RCC 7860 (cell line): ENCODE measurements at places on chromosomes 13 and 19.

DNA sequence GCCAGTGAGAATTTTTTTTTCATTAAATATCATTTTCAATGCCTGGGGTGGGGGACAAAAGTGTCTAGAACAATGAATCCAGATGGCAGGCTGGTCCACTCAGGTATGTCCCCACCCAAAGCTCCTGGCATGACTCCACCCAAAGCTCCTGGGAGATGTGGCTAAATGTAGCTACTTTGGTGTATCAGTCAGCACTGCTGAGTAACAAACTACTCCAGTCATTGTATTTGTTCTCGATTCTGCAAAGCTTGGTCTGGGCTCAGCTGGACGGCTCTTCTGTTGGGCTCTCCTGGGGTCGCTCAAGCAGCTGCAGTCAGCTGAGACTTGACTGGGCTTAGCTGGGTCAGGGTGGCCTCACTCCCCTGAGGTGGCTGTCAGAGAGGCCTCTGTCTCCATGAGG, 48.5 kb downstream of the CELF5 start:
- DNase-seq, result no peak

GRCh38 chr13:59700281-59700680, 463.4 kb downstream of the DIAPH3 start:
- DNase-seq, result no peak

DNA sequence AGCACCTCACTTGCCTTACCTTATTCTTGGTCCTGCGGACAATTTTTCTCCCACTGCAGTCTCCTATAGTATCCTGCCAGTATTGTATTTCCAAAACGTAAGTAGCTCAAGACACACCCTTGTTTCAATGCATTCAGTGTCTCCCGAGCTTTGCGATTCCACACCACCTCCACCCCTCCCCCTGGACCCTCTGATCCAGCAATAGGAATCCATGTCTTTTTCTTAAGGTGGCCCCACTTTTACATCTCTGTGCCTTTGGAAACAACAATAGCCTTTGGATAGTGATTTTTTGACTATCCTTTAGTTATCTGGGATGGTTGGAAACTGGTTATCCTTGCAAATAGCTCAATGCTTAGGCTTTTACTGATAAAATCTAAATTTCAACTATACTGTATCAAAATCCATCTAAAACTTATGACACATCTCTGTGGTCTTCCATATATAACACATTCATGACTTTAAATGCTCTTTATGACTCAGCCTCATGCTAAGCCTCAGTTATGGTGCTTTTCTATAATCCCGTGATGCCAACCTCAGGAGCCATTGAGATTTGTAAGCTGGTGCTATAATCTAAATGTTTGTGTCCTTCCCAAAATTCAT, 27.1 kb downstream of the FAM216B start:
- no peak for DNase-seq

DNA sequence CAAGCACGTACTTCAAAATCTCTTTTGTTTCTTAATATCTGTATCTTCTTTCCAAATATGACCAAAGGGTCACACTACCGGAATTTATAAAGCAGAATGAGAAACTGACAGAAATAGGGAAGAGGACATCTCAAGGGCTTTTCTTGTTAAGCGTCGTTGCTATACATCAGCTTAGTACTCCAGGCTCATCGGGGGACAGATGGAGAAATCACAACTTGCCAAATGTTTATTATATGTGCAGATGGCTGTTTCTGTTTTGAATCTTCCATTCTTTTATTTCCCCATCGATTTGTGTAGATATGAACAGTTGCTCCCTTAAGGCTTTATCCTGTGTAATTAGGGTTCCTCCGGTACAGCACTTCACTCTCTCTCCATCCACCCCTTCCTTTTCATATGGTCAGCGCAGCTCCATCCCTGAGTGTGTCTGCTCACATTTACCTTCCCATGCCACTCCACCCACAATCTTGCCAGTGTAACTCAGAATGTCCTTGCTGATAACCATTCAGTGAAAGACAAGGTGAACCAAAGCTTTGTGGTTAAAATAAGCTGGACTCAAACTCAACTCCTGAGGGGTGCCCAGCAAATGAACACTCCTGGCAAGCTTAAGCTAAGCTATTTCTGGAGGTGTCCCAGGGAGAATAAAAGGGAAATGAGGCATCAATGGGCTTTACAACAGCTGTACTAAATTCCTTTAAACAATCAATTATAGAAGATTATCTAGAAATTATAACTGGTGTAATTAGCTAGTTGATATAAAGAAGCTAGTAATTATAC, 51.3 kb downstream of the TBC1D4 start:
- no peak for DNase-seq

DNA sequence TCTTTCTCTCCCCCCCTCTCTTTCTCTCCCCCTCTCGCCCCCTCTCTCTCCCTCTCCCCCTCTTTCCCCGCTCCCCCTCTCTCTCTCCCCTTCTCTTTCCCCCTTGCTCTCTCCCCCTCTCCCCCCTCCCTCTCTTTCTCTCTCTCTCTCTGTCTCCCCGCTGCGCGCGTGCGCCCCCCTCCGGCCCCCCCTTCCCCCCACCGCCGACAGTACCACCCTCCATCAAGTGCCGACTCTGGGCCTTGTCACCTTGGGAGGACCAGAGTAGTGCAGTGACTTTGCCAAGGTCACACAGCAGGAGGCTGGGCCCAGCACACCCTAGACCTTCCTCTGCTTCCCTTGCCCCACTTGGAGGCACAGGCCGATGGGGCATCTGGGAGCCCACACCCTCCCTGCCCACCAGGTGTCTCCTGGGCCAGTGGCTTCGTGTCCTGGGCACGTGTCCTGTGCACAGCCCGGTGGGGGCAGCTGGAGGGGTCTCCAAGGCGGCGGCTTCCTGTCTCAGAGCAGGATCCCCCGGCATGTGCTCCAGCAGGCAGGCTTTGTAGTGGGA, 121.6 kb downstream of the KDM4B start:
- DNase-seq, result no peak

GRCh38 chr13:110942248-110942981, 27.5 kb upstream of the ANKRD10 start:
- DNase-seq, result peak; percentile 80

GRCh38 chr19:47745010-47745901, at the start of gene NOP53:
Gene NOP53, plus strand, starts transcription at chr19:47745546. Its CDS starts 14 bp downstream, at chr19:47745560.
- DNase-seq, result peak; percentile 90

DNA sequence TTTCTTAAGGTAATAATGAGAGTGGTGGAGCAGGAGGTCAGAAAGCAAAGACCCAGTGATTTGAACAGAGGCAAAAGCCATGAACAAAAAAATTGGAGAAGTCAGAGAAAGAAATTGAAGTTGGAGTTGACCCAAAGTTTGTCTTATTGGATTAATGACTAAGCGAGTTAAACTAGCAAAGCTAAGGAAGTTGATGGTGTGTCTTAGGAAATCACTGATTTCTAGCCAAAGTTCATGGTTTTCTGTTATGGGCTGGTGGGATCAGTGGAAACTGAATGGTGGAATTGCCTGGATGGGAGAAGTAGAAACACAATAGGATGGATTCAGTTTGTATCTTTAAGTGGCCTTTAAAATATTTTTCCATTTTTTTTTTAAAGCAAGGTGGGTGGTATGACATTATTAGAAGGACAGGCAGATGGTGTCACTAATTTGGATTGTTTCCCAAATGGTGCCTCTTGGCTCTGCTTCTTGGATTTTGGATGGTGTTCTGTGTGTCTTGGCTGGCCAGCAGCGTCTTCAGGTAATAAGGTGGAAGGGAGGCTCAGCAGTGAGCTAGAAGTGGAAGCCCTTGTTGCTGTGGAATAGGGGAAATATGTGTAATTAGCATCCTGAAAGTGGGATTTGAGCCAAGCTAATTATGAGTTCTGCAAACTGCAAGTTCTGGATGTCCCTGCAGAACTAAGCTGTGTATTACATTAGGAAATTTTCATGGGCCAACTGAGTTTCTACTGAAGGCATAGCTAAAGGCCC, 302.9 kb downstream of the LMO7 start:
- no peak for DNase-seq

- DNase-seq, result no peak
Measured at GRCh38 chr13:102799426-102800144, 666 bp downstream of the BIVM start.

GRCh38 chr19:11425719-11426457, 6.8 kb upstream of the RGL3 start:
- no peak for DNase-seq

GRCh38 chr19:43725468-43725867, 9.6 kb downstream of the IRGC start:
- DNase-seq, result no peak

DNA sequence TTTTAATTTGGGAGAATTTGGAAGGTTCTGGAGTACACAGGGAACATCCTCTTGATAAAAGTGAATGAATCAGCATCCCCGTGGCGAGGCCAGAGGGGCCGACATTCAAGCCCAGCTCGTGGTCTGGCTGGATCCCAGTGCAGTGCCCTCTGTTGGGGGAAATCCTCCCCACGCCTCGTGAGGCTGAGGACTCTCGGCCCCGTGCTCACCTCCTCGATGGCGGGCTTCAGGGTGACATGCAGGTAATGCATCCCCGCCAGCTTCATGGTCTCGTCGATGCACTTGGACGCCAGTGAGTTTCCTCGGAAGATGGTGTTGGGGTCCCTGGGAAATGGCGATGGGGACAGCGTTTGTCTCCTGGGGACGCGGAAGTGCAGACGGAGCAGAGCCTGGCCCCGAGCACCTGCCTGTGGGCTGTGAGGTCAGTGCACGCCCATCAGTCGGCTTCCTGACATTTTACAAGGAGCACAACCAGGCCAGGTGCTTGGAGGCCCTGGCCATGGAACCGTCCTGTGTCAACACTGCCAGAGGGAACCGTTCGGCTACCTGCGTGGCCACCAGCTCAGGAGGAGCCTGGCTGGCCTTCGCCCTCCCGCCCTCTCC, 43.3 kb upstream of the C13orf46 start:
- DNase-seq, result no peak

DNA sequence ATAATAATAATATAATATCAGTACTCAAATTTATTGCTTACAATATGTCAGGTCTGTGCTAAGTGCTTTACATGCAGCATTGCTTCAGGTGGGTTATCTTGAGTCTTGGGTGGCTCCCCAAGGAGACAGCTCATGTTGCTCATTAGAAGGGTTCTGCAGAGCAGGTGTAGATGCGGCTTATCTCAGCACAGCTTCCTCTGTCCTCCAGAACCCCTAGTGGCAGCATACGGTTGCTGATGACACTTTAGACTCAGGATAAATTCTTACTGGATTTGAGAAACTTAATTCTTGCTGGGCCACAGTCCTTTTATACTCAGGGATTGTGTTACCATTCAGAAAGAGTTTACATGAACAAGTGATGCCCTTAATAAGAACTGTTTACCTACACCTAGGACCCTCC, 8.9 kb downstream of the COG3 start:
- DNase-seq, result no peak

GRCh38 chr13:43139921-43140320, 116.5 kb downstream of the DNAJC15 start:
- DNase-seq, result no peak

DNA sequence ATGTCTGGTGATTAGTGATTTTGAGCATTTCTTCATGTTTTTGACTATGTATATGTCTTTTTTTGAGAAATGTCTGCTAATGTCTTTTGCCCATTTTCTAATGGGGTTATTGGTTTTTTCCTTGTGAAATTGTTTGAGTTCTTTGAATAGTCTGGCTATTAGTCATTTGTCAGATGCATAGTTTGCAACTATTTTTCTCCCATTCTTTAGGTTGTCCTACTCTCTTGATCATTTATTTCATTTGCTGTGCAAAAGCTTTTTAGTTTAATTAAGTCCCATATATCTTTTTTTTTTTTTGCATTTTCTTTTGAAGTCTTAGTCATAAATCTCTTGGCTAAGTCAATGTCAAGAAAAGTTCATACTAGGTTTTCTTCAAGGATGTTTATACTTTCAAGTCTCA, 449.8 kb downstream of the DACH1 start:
- peak; percentile 27 for DNase-seq

DNA sequence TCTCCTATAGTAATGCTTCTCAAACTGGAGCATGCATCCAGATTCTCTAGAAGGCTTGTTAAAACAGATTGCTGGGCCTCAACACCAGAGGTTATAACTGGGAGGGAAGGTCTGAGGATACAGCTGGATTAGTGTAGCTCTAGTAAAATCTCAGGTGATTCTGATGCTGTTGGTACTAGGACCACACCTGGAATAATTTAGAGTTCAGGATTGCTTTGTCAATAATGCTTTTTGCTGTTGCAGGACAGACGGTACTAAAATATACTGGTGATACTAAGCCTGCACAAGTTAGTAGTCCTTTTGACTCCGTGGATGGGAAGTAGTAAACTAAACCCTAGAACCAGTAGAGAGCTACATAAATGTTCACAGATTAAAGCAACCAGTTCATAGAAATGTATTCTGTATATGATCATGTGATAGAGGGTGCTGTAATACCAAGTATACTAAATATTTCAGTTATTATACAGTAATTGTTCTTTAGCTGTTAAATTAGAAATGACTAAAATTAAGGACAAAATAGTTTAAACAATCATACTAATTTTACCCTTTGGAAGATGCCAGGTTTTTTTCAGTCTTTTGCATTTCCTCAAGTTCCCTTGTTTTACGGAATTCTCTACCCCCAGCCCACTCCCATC, 258.2 kb upstream of the STARD13 start:
- no peak for DNase-seq

- DNase-seq, result no peak
Measured at GRCh38 chr19:17335575-17335974, 920 bp upstream of the ANO8 start.

- DNase-seq, result peak; percentile 40
Measured at GRCh38 chr19:44748426-44749254, at the start of gene BCL3. Gene BCL3, plus strand, starts transcription at chr19:44748708. Its CDS starts 83 bp downstream, at chr19:44748791.

DNA sequence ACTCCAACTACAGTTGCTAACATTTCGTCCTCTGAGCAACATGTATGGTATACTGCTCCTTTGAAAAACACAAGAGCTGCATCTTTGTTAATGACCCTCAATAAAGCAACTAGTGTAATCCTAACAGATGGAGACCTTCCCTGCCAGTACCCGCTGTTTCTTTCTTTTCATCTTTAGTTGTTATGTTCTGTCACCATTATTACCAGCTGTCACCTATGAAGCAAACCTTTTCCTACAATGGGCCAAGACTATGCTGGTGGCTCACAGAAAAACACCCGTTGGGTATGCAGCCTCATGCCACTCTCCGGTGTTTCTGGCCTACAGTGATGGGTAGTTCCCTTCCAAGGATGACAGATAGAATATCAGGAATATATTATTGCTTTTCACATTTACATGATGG, 29.7 kb upstream of the CYSLTR2 start:
- DNase-seq, result no peak

GRCh38 chr13:82720986-82721385, 1161.3 kb downstream of the SLITRK1 start:
- no peak for DNase-seq

DNA sequence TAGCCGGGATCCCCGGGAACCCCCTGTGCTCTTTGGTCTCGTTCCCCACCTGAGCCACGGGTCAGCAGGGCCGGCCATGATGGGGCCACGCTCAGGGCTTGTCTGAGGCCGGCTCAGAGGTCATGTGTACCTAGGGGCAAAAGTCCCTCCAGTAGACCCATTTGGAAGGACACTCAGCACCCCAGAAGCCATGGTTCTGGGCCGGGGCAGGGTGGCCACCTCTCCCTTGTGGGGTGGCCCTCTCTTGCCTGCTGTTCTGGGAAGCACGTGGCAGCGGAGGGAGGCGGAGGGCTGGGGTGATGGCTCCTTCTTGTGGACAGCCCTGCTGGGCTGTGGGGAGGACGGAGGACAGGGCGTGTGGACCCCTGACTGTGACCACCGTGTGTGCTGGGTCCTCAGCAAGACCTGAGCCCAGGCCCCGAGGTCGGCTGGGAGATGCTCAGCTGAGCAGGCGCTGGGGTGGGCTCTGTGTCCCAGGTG, 6.4 kb upstream of the PEAK3 start:
- DNase-seq, result no peak
